ENCODE measurements at places on chromosomes 1 and 21. TPM values are rescaled to one million over a fixed set of nuclear protein-coding genes. Genes with fewer than 3 reads are reported as not detected.

DNA sequence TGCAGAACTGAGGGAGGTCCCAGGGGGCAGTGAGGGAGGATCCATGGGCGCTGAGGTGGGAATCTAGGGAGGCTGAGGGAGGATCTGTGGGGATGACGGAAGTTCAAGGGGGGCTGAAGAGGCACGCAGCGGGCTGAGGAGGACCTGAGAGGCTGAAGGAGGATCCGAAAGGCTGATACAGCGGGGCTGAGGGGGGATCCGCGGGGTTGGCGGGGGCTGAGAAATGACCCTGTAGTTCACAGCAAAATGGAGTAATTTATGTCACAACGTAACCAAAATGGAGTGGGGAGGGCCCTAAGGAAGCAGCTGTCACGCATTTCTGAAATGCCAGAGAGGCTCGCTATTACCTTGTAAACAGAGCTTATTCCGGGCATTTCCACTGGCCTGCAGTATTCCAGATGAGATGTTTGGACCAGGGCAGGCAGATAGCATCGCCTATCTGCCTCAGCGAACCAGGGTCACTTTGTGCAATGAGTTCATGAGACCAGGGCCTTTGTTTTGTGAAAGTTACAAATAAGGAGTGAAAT, 926 bp upstream of the MRPL55 start:
- peaks cover 14% of the 10 kb centered on the region for H3K4me1 ChIP-seq
- peak overlapping the region; percentile 96 for H3K27ac ChIP-seq
- H3K36me3 ChIP-seq = peaks cover 17% of the 10 kb centered on the region
- DNase-seq = no peak

DNA sequence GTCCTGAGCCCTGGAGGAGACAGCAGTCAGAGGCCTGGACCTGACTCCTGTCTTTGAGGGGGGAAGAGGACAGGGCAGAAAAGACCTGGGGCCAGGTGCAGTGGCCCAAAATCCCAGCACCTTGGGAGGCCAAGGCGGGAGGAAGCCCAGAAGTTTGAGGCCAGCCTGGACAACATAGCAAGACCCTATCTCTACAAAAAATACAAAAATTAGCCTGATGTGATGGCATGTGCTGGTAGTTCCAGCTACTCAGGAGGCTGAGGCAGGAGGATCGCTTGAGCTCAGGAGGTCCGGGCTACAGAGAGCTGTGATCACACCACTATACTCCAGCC, 104.5 kb upstream of the ARHGEF16 start:
- H3K27me3 ChIP-seq = peaks cover 10% of the 10 kb centered on the region
- H3K4me3 ChIP-seq = no peak overlapping the region
- H3K36me3 ChIP-seq = no peaks in the 10 kb centered on the region
- H3K27ac ChIP-seq = peak overlapping the region; percentile 62

DNA sequence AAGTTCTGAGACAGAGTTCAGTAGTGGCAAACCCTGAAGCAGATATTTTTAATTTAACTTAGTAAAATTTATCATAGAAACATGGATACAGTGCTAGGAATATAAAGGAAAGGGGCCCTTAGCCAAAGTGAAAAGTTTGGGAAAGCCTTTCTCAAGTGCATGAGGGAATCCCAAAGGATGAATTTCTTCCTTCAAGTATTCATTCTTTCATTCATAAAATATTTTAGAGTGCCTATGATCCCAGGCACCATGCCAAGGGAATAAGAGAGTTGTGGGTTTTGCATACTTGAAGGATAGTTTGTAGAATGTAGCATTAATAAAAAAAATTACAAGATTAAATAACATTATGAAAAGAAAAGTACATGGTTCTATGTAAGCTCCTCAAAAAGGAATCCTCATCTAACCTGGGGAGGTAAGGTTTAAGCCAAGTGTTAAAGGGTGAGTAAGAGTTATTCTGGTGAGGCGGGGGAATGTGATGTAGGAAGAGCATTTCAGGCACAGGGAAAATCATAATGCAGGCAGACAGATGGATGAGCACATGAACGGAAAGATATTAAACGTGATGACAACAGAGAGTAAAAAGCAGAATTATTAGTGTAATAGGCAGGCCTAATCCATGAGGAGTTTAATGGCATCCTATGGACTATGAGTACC, 40.4 kb upstream of the NTNG1 start:
- no peaks in the 10 kb centered on the region for H3K4me1 ChIP-seq
- no peak overlapping the region for H3K27ac ChIP-seq
- no peak overlapping the region for H3K4me3 ChIP-seq
- no peaks in the 10 kb centered on the region for H3K27me3 ChIP-seq

DNA sequence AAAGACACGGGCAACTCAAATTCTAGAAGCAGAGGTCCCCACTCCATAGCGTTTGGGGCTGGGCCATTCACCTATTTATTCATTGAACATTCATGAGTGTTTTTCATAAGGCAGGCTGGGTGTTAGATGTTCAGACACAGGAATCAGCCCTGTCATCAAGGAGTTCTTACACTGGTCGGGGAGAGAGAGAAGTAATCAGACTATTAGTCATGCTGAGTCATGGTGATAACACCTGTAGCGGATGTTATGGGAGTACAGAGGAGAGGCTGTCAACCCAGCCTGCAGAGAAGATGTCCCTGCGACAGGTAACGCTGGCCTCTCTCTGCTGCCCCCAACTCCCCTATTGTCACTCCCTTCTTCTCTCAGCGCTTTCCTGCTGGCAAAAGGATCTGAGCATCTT, 17.2 kb downstream of the LY9 start:
- no peaks in the 10 kb centered on the region for H3K4me1 ChIP-seq
- DNase-seq = no peak
- H3K27me3 ChIP-seq = no peaks in the 10 kb centered on the region
- no peak overlapping the region for H3K27ac ChIP-seq
- no peak overlapping the region for H3K4me3 ChIP-seq

GRCh38 chr1:85203573-85204171, 2.9 kb upstream of the SYDE2 start:
- H3K27ac ChIP-seq = no peak overlapping the region
- no peaks in the 10 kb centered on the region for H3K36me3 ChIP-seq
- H3K4me3 ChIP-seq = no peak overlapping the region
- DNase-seq = no peak
- no peaks in the 10 kb centered on the region for H3K27me3 ChIP-seq

GRCh38 chr1:96746440-96747420, 25.1 kb downstream of the PTBP2 start:
- no peak overlapping the region for H3K4me3 ChIP-seq
- peaks cover 33% of the 10 kb centered on the region for H3K4me1 ChIP-seq
- no peaks in the 10 kb centered on the region for H3K27me3 ChIP-seq
- no peak overlapping the region for H3K27ac ChIP-seq

DNA sequence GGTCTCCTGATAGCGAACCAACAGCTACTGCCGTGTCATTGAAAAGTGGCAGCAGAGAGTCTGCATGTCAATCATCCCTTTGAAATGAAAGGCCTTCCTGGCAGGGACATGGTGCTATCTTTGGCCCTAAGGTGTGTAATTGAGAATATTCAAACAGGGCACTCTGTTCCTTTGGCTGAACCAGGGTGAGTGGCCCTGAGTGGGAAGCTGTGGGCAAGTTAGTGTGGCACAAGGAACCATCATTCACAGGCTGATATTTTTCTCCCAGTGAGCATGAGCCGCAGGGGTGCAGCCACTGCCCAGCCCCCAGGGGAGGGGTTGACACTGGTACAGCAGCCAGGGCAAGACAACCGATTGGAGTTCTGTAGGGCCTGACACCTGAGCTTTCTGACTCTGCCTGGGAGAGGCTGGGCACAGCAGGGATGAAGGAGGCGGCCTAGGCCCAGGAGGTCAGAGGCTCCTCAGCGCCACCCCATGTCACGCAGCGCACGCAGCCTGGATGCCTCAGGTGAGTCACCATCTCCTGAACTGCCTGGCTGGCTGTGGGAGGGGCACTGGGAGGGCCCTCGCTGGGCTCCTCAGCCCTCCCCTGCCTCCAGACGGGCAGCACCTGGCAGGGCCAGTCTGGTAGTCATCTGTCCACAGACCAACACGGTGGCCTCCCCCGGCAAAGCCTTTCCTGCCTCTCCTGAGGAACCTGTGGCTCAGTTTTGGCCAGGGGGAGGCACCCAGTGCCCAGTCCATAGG, 13.2 kb downstream of the QSOX1 start:
- DNase-seq = peak; percentile 89
- H3K36me3 ChIP-seq = no peaks in the 10 kb centered on the region
- peaks cover 48% of the 10 kb centered on the region for H3K4me1 ChIP-seq
- H3K4me3 ChIP-seq = no peak overlapping the region
- H3K27me3 ChIP-seq = no peaks in the 10 kb centered on the region
- H3K27ac ChIP-seq = peak overlapping the region; percentile 95

DNA sequence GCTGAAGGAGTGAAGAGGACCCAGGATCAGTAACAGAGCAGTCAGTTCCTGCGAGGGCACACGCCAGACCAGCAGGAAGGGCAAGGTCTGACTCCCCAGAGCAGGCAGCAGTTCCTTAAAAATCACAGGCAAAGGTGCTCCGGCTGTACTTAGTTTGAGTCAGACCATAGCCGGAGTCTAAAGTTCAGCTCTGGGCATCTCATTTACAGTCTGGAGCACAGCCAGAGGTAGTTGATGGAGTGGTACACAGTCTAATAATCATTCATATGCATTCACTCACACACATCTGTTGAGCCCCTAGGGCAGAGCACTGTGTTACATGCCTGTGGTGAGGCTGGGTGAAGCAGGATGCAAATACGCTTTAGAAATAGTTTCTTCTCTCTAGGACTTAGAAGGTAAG, 7.3 kb upstream of the AMIGO1 start:
- no peak for DNase-seq
- no peak overlapping the region for H3K4me3 ChIP-seq
- no peaks in the 10 kb centered on the region for H3K27me3 ChIP-seq
- H3K36me3 ChIP-seq = no peaks in the 10 kb centered on the region
- no peaks in the 10 kb centered on the region for H3K4me1 ChIP-seq

DNA sequence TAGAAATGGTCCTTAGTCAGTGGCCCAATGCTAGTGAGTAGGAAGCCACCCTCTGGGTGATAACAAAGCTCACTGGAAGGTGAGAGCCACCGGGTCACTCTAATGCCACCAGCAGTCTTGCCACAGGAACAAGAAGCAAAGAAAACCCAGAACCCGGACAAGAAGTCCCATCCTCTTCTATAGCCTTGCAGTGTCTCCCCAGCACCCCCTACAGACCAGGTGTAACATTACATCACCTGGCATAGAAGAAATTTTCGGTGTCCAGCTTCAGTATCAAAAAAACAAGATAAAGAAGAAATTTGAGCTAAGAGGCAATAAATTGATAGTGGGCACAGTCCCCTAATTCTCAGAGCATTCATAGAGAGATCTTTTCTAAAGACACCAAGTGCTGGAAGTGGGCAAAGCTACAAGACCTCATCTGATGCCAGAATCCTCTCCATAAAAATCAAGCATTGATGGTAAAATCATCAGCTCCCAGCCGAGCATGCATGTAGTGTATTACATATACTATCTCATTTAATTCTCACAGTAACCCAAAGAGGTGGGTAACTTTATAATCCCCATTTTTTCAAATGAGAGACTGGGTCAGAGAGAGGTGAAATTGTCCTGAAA, 491.0 kb downstream of the MATN1 start:
- no peaks in the 10 kb centered on the region for H3K36me3 ChIP-seq
- no peak overlapping the region for H3K27ac ChIP-seq
- DNase-seq = no peak
- H3K4me1 ChIP-seq = no peaks in the 10 kb centered on the region
- H3K27me3 ChIP-seq = no peaks in the 10 kb centered on the region

GRCh38 chr1:199182186-199182843, 543.5 kb downstream of the PTPRC start:
- H3K4me3 ChIP-seq = no peak overlapping the region
- no peaks in the 10 kb centered on the region for H3K27me3 ChIP-seq
- DNase-seq = no peak
- H3K4me1 ChIP-seq = peaks cover 4% of the 10 kb centered on the region
- H3K27ac ChIP-seq = no peak overlapping the region

DNA sequence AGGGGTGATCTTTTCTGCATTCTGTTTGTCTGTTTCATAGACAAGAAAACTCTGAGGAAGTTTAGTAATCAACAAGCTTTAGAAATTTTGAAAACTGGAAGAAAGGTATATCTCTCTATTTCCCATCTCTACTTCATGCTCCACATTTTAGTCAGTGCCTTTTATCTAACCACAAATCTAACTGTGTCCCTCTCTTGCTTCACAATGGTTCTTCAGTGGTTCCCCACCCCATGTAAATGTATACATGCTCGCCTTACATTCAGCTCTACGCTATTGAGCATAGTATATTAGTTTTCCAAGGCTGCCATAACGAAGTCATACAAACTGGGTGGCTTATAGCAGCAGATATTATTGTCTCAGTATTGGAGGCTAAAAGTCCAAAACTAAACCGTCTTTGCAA, 14.4 kb upstream of the SAMSN1 start:
- H3K4me1 ChIP-seq = no peaks in the 10 kb centered on the region
- H3K36me3 ChIP-seq = no peaks in the 10 kb centered on the region
- no peak overlapping the region for H3K27ac ChIP-seq
- no peak for DNase-seq
- no peak overlapping the region for H3K4me3 ChIP-seq
- no peaks in the 10 kb centered on the region for H3K27me3 ChIP-seq

GRCh38 chr1:45545019-45545493, 5.6 kb upstream of the AKR1A1 start:
- DNase-seq = no peak
- no peaks in the 10 kb centered on the region for H3K27me3 ChIP-seq
- H3K27ac ChIP-seq = no peak overlapping the region
- H3K36me3 ChIP-seq = no peaks in the 10 kb centered on the region

GRCh38 chr1:43880604-43881003, 53.0 kb upstream of the ARTN start:
- H3K4me3 ChIP-seq = no peak overlapping the region
- no peaks in the 10 kb centered on the region for H3K36me3 ChIP-seq
- peaks cover 37% of the 10 kb centered on the region for H3K4me1 ChIP-seq
- H3K27ac ChIP-seq = peak overlapping the region; percentile 52
- H3K27me3 ChIP-seq = no peaks in the 10 kb centered on the region

- no peaks in the 10 kb centered on the region for H3K27me3 ChIP-seq
- no peaks in the 10 kb centered on the region for H3K36me3 ChIP-seq
- no peak for DNase-seq
- H3K4me1 ChIP-seq = no peaks in the 10 kb centered on the region
These were observed 127.3 kb downstream of the CAMTA1 start for GRCh38 chr1:6912518-6912917.

GRCh38 chr21:45306832-45307571, 19.3 kb upstream of the POFUT2 start:
- no peaks in the 10 kb centered on the region for H3K36me3 ChIP-seq
- H3K4me1 ChIP-seq = peaks cover 28% of the 10 kb centered on the region
- no peak overlapping the region for H3K4me3 ChIP-seq

- no peaks in the 10 kb centered on the region for H3K36me3 ChIP-seq
- no peaks in the 10 kb centered on the region for H3K4me1 ChIP-seq
- DNase-seq = no peak
- no peaks in the 10 kb centered on the region for H3K27me3 ChIP-seq
These were observed 43.0 kb upstream of the EGLN1 start for GRCh38 chr1:231465051-231465450.

The SH2D2A gene
- not detected for total RNA-seq

The WNT3A gene
- total RNA-seq = not detected

The SIM2 gene
- 1.5 TPM for total RNA-seq

The TRAF3IP3 gene
- total RNA-seq = 1.5 TPM

The ITSN1 gene
- total RNA-seq = 33.1 TPM

The TRNAU1AP gene
- 10.5 TPM for total RNA-seq

The CADM3 gene
- 1.2 TPM for total RNA-seq

The USP21 gene
- 16.5 TPM for total RNA-seq
